Cortex of kidney (tissue), 1 donor: ENCODE measurements at places on chromosomes 11 and 22.

- DNase-seq, result no peak
These were observed 199.9 kb downstream of the MAML2 start for GRCh38 chr11:96143041-96143521.

GRCh38 chr11:131665344-131665968, 295.0 kb downstream of the NTM start:
- no peak for DNase-seq

- DNase-seq, result no peak
These were observed 166.8 kb upstream of the SEZ6L start for GRCh38 chr22:26002456-26002855.

DNA sequence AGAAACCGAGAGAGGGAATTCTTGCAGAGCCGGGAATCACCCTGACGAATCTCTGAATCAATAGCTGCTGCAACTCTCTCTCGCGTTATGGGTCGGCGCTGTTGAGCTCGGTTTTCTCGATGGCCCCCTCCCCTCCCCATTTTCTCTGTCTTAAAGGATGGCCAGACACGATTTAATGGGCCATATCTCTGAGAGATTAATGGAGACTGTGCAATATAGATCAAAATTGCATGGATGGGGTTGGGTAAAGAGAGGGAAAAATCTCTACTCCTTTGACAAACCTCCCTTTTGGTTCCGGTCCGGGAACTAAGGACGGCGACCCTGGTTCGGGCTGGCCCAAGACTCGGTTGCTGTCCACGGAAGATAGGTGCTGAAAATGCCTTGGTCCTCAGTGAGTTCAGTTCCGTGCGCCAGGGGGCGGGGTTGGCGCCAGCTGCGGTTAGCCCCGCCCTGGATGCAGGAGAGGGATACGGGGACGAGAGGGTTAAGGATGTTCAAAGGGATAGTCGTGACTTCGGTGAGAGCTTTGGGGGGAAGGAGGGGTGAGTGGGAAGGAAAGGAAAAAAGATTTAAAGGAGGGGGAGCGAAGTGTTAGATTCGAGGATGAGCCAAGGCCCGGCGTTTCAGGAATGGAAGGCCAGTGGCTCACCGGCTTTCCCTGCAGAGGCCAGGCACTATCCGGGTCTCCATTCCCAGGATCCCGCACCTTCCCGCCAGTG, 103.6 kb upstream of the HSD17B12 start:
- no peak for DNase-seq

DNA sequence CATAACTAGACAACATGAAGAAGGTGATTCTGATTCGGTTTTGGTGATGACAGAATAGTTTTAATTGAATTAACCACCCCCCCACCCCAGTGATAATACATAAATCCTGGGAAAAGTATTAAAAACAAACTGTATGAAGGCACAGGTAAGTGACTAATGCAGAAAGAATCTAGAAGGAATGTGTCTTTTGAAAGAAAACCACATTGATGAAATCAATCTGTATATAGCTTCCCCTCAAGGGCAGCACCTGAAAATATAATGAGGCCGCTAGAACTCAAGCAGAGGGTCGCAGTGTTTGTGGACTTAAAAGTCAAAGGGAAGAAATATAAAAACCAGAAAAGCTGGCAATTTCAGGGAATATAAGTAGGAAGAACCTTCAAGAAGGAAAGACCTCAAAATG, 580.5 kb upstream of the CHORDC1 start:
- no peak for DNase-seq

- no peak for DNase-seq
These were observed 25.8 kb downstream of the ART5 start for GRCh38 chr11:3615998-3616397.

GRCh38 chr11:16098526-16099205, 257.7 kb downstream of the SOX6 start:
- no peak for DNase-seq

DNA sequence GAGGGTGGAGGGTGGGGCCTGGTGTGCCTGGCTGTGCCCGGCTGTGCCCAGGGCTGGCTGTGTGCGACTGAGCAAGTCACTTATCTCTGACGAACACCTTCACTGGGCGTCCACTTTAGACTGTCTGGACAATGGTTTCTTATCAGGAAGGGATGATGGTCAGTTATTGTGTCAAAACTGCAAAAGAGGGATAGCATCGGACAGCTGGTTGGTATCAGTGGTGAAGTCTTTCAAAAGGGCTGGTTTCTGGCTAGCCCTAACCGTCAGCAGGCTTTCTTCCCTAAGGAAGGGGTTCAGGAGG, 4.1 kb upstream of the MGAT3 start:
- no peak for DNase-seq
